ENCODE measurements at places on chromosomes 13 and 19. TPM values are rescaled to one million over a fixed set of nuclear protein-coding genes. Genes with fewer than 3 reads are reported as not detected.

CLEC17A gene
- not detected for total RNA-seq

CCNA1 gene
- 4.3 TPM for total RNA-seq

PRMT1 gene
- total RNA-seq: 177 TPM

ZNF528 gene
- 48.7 TPM for total RNA-seq

CPB2 gene
- not detected for total RNA-seq

RABAC1 gene
- 139 TPM for total RNA-seq

SEMA6B gene
- 234 TPM for total RNA-seq

NOVA2 gene
- total RNA-seq: 163 TPM

FCER2 gene
- total RNA-seq: not detected

TNNT1 gene
- 19.3 TPM for total RNA-seq

IGFLR1 gene
- 4.7 TPM for total RNA-seq

HIPK4 gene
- total RNA-seq: not detected

SIGLECL1 gene
- not detected for total RNA-seq

ZNF578 gene
- 4.1 TPM for total RNA-seq

RYR1 gene
- total RNA-seq: 117 TPM

WDR18 gene
- 52.1 TPM for total RNA-seq

CRTC1 gene
- total RNA-seq: 28.8 TPM

PRR20B gene
- not detected for total RNA-seq

SIGLEC5 gene
- total RNA-seq: not detected

LGALS4 gene
- total RNA-seq: not detected

MYO1F gene
- total RNA-seq: 0.10 TPM

MBD3L2 gene
- total RNA-seq: 1.5 TPM

F10 gene
- 0.74 TPM for total RNA-seq
